Esophagus squamous epithelium (tissue), 5 donors: ENCODE measurements at places on chromosomes 4 and X.

GRCh38 chr4:155617296-155617695 is 49.4 kb upstream of the GUCY1A1 start:
- no peak overlapping the region for H3K27ac ChIP-seq
- H3K4me3 ChIP-seq = no peak overlapping the region
- no peaks in the 10 kb centered on the region for H3K36me3 ChIP-seq
- no peak for DNase-seq
- no peaks in the 10 kb centered on the region for H3K4me1 ChIP-seq

DNA sequence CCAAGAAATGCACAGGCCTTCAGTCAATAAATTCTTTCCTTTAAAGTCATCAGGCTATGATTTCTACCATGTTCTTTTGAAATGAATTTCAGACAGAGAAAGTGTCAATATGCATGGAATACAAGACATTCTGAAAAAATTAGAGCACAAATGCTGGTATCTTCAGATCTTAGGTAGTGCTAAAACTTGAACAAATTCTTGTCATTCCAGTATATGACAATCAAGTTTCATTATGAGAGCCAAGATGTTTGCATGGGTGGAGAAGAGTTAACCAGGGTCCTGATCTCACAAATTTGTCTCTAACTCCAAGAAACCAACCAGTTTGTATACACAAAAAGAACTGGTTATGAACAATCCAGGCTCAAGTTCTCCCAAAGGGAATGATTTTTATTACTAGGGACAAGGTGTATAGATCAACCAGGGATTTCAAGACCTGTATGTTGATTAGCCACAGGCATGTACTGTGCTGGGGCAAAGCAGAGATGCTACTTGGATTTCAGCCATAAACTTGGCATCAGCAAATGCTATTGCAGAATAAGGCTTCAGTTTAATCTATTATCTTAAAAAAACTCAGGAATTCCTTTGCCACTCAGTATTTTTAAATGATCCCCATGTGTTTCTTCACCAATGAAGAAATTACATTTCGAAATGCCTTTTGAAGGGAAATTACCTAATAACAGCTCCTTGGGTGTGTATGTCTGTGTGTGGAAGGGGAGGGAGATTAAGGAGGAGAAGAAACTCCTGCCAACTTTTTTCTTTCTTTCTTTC is 69.7 kb downstream of the FANCB start:
- DNase-seq = no peak
- H3K27me3 ChIP-seq = no peaks in the 10 kb centered on the region
- no peak overlapping the region for H3K4me3 ChIP-seq
- H3K27ac ChIP-seq = no peak overlapping the region
- no peaks in the 10 kb centered on the region for H3K4me1 ChIP-seq

DNA sequence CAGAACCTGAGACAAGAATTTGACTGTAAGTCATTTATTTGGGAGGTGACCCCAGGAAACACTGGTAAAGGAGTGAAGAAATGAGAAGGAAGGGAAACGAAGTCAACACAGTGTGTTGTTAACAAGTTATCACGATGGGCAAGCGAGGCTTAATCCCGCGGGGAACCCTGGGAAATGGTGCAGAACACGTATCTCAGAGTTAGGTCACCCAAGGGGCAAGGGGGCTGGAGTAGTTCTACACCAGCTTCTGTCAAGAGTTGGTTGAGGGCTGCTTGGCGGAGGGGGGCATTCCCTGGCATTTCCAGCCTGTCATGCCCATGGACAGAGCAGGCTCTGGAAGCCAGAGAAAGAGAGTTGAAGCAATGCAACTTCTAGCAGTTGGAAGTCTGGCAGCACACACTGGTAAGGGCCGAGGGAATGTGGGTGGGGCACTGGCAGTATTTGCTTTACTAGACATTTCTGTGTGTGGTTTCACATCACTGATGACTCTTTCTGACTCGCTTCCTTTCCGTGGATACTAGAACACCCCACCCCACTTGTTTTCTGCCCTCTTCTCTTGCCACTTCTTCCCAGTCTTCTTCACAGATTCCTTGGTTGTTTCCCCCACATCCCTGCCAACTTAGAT is 52.2 kb upstream of the ADGRG2 start:
- H3K4me3 ChIP-seq = no peak overlapping the region
- H3K4me1 ChIP-seq = no peaks in the 10 kb centered on the region
- no peaks in the 10 kb centered on the region for H3K36me3 ChIP-seq
- no peaks in the 10 kb centered on the region for H3K27me3 ChIP-seq
- no peak for DNase-seq

DNA sequence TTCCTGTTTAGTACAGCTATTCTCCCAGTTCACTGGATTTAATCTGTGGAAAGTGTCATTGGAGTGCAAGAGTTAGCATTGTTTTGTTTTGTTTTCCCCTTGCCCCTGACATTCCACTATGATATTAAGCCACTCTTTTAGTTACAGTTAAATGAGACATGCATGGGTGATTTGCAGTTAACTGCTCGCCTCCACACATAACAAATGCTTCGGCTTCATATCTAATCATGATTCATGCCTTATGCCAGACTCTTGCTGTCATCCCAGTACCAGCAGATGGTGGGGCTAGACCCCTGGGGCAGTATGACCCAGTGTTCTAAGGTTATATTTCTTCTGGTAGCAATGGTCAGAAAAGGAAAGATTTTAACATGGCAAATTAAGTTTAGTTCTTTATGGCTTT is 80.1 kb downstream of the RAP1GDS1 start:
- no peak for DNase-seq
- H3K36me3 ChIP-seq = peaks cover 32% of the 10 kb centered on the region
- no peak overlapping the region for H3K4me3 ChIP-seq
- H3K27me3 ChIP-seq = no peaks in the 10 kb centered on the region
- no peaks in the 10 kb centered on the region for H3K4me1 ChIP-seq

- H3K4me1 ChIP-seq = no peaks in the 10 kb centered on the region
- no peak for DNase-seq
- H3K27me3 ChIP-seq = no peaks in the 10 kb centered on the region
- H3K36me3 ChIP-seq = no peaks in the 10 kb centered on the region
- H3K27ac ChIP-seq = no peak overlapping the region
- no peak overlapping the region for H3K4me3 ChIP-seq
Observed at GRCh38 chr4:152885185-152885584, 50.9 kb upstream of the FHDC1 start.

DNA sequence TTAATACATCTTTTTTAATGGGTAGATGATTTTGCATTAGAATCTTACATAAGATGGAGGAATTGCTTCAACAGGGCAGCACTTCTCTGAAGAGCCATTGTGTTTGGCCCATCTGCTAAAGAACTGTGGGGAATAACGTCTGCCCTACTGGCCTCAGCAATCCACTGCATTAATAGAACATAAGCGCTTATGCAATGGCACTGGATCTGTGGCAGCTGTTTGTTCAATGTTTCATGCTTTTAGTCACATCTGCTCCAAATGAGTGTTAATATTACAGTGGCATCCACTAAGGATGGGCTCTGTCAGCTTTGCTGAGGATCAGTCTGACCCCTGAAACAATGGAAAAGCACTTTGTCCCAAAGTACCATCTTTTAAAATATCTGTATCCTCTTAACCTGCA is 279.0 kb upstream of the GK2 start:
- H3K27me3 ChIP-seq = no peaks in the 10 kb centered on the region
- DNase-seq = no peak
- H3K4me1 ChIP-seq = no peaks in the 10 kb centered on the region
- H3K27ac ChIP-seq = no peak overlapping the region

DNA sequence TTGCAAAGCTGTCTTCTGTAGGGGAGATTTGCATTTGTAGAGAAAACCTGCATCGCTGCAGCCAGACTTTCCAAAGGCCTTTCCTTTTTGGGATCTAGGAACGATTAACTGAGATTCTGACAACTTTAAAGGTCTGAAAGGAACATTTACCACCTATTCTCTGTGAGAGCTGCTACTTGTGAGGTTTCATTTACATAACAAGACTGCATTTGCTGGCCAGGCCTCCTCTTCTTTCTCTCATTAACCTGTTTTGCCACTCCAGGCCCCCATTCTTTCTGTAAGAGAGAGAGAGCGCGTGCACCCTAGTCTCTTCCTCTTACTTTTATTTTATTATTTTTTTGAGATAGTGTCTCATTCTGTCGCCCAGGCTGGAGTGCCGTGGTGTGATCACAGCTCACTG is 31.6 kb downstream of the TMEM31 start:
- no peak overlapping the region for H3K4me3 ChIP-seq
- H3K27me3 ChIP-seq = no peaks in the 10 kb centered on the region
- no peaks in the 10 kb centered on the region for H3K4me1 ChIP-seq
- H3K36me3 ChIP-seq = no peaks in the 10 kb centered on the region
- H3K27ac ChIP-seq = no peak overlapping the region
- DNase-seq = no peak

DNA sequence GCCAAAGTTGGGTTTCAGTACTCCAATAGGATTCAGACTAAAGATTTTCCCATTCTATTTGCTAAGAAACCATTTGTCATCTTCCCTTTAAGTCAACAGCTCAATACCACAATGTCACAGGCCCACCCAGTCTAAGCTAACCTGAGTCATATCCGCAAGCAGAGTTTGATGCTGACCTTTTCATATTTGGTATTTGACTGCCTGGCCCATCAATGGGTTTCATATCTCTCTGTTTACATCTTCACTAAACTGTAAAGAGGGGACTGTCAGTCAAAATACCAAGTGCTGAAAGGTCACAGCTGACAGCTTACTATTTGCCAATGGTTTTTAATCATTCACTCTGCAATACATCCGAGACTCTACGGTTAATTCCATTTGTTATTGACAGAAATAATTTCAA is 707.5 kb upstream of the ACTRT1 start:
- no peak overlapping the region for H3K4me3 ChIP-seq
- no peaks in the 10 kb centered on the region for H3K4me1 ChIP-seq
- no peak overlapping the region for H3K27ac ChIP-seq
- H3K27me3 ChIP-seq = no peaks in the 10 kb centered on the region
- no peaks in the 10 kb centered on the region for H3K36me3 ChIP-seq

- no peak for DNase-seq
- no peaks in the 10 kb centered on the region for H3K36me3 ChIP-seq
Observed at GRCh38 chr4:24855741-24856140, 57.1 kb downstream of the CCDC149 start.

DNA sequence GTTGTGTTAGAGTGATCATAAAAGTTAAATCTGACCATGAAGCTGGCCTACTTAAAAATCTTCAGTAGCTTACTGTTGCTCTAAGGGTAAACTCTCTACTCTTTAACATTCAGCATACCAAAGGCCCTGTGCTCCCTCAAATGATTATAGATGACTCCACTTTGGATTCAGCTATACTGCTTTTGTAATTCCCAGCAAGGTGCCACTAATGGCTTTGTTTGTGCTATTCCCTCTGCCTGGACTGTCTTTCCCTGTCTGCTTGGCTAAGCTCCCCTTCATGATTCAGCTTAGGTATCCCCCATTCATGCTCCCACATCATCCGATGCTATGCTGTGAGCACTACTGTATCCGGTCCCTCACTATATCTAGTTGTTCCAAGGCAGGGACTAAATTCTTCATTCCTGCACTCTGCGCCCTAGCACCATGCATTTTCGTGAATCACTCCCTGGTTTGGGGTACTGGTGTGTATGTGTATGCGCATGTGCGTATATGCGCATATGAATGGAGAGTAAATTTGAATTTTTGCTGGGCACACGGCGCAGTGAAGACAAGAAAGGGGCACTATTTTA is 453 bp upstream of the PBDC1 start:
- H3K27ac ChIP-seq = peak overlapping the region; percentile 83
- no peak for DNase-seq
- peak overlapping the region; percentile 67 for H3K4me3 ChIP-seq
- peaks cover 9% of the 10 kb centered on the region for H3K4me1 ChIP-seq

DNA sequence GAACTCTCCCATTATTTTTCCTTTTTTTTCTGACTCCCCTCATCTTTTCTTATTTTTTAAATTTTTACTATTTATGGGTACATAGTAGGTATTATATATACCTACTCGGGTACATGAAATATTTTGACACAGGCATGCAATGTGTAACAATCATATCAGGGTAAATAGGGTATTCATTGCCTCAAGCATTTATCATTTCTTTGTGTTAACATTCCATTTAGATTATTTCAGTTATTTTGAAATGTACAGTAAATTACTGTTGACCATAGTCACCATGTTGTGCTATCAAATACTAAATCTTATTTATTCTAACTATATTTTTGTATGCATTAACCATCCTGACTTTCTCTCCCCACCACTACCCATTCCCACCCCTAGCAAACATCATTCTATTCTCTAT is 33.8 kb upstream of the SLIT2 start:
- no peaks in the 10 kb centered on the region for H3K4me1 ChIP-seq
- DNase-seq = no peak
- no peaks in the 10 kb centered on the region for H3K27me3 ChIP-seq
- no peaks in the 10 kb centered on the region for H3K36me3 ChIP-seq
- H3K27ac ChIP-seq = no peak overlapping the region
- H3K4me3 ChIP-seq = no peak overlapping the region

GRCh38 chrX:3522101-3522650 is 175.7 kb upstream of the MXRA5 start:
- no peak overlapping the region for H3K4me3 ChIP-seq
- H3K27ac ChIP-seq = no peak overlapping the region
- no peaks in the 10 kb centered on the region for H3K4me1 ChIP-seq
- H3K36me3 ChIP-seq = no peaks in the 10 kb centered on the region
- H3K27me3 ChIP-seq = no peaks in the 10 kb centered on the region
- no peak for DNase-seq

DNA sequence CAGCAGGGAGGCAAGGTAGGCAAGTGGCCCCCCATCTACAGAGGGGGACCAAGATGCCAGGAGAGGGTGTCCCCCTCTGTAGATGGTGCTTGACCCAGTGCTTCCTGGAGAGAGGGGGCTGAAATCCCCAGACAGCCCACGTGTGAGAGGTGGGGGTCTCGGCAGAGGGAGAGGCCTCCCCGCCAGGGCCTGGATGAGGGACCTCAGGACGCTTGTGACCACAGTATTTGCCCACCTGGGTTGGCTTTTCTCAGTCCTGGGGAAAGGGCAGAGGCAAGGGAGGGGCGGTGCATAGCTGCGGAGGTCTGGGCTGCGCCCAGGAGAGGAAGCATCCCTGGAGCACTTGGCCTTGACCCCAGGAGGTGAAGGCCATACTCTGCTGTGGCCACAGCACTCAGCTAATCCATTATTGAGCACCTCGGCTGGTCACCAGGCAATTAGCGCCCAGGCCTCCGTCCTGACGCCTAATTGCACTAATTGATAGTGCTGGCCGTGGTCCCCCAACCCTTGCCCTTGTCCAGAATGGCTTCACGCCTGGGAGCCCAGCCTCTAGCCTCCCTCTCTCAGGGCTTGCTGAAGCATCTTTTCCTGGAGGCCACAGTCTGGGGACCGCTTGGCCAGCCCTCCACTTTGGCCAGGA is 30.7 kb downstream of the HMX1 start:
- DNase-seq = no peak
- no peak overlapping the region for H3K4me3 ChIP-seq
- no peaks in the 10 kb centered on the region for H3K27me3 ChIP-seq
- H3K4me1 ChIP-seq = no peaks in the 10 kb centered on the region
- no peaks in the 10 kb centered on the region for H3K36me3 ChIP-seq
- H3K27ac ChIP-seq = no peak overlapping the region

GRCh38 chr4:22552812-22553211 is 36.9 kb upstream of the ADGRA3 start:
- no peak overlapping the region for H3K4me3 ChIP-seq
- DNase-seq = no peak
- H3K27me3 ChIP-seq = no peaks in the 10 kb centered on the region
- H3K4me1 ChIP-seq = peaks cover 10% of the 10 kb centered on the region
- H3K36me3 ChIP-seq = no peaks in the 10 kb centered on the region

- H3K4me1 ChIP-seq = peaks cover 25% of the 10 kb centered on the region
- no peak overlapping the region for H3K27ac ChIP-seq
- H3K27me3 ChIP-seq = no peaks in the 10 kb centered on the region
- no peak overlapping the region for H3K4me3 ChIP-seq
Observed at GRCh38 chr4:119084513-119084912, 51.1 kb upstream of the MYOZ2 start.

GRCh38 chr4:163622379-163623035 is 128.0 kb downstream of the TMA16 start:
- H3K27me3 ChIP-seq = no peaks in the 10 kb centered on the region
- no peak overlapping the region for H3K27ac ChIP-seq
- H3K36me3 ChIP-seq = no peaks in the 10 kb centered on the region
